ENCODE measurements at places on chromosomes 6 and 20. TPM values are rescaled to one million over a fixed set of nuclear protein-coding genes. Genes with fewer than 3 reads are reported as not detected.

DNA sequence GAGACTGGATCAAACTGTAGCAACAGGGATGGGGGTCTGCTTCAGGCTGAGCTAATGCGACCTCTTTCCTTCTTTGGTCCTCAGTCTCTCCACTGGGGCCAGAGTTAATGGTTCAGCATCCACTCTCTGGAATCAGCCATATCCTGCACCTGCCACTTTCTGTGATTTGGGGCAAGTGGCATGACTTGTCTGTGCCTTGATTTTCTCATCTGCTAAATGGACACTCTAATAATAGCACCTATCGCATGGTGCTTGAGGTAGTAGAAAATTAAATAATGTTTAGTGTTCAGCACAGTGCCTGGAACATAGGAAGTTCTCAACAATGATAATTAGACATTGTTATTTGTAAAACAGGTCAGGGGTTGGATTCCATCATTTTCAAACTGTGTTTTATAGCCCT, 6.3 kb downstream of the XKR7 start:
- no peak for DNase-seq

- DNase-seq = peak; percentile 11
Observed at GRCh38 chr6:87945966-87946365, 101.7 kb upstream of the SPACA1 start.

DNA sequence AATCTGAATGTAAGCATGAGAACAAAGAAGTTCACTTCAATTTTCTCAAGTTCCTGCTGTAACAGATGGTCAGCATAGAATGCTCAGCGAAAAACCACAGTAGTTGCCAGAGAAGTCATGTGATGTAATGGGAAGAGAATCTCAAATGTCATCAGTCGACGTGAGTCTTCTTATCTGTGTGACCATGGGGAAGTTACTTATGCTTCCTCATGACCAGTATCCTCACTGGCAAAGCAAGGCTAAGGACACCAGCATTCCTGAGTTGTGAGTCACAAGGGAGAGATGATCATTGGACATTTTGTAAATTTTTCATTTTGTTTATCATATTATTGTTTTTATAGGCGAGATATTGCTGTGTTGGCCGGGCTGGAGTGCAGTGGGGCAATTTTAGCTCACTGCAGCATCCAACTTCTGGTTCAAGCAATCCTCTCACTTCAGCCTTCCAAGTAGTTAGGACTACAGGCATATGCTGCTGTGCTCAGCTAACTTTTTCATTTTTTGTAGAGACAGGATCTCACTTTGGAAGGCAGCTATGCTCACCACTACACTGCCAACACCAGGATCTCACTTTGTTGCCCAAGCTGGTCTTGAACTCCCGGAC, 21.9 kb downstream of the SGK1 start:
- peak; percentile 100 for DNase-seq

- DNase-seq = no peak
Observed at GRCh38 chr6:43163899-43164298, 7.2 kb upstream of the SRF start.

DNA sequence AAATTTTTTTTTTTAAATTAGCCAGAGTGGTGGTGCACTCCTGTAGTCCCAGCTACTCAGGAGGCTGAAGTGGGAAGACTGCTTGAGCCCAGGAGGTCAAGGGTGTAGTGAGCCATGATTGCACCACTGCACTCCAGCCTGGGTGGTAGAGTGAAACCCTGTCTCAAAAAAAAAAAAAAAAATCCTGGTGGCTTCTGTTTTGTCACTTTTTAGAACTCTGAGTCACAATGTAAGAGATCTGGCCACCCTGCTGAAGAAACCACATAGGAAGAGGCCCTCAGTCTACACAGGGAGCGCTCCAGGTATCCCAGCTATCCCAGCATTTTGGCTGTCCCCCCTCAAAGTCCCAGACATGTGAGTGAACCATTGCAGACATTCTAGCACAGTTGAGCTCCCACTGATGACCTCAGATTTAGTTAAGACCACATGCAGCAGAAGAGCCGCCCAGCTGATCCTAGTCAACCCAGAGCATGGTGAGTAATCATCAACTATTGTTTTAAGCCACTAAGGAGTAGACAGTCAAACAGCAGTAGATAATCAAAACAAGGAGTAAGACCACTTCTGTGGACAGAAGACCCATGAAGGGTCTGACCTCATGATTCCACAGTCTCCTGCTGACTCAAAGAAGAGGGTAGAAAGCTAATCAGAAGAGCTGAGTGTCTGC, 12.7 kb upstream of the ARFGEF2 start:
- no peak for DNase-seq

GRCh38 chr20:9279918-9280401, 211.1 kb downstream of the PLCB4 start:
- DNase-seq = no peak

DNA sequence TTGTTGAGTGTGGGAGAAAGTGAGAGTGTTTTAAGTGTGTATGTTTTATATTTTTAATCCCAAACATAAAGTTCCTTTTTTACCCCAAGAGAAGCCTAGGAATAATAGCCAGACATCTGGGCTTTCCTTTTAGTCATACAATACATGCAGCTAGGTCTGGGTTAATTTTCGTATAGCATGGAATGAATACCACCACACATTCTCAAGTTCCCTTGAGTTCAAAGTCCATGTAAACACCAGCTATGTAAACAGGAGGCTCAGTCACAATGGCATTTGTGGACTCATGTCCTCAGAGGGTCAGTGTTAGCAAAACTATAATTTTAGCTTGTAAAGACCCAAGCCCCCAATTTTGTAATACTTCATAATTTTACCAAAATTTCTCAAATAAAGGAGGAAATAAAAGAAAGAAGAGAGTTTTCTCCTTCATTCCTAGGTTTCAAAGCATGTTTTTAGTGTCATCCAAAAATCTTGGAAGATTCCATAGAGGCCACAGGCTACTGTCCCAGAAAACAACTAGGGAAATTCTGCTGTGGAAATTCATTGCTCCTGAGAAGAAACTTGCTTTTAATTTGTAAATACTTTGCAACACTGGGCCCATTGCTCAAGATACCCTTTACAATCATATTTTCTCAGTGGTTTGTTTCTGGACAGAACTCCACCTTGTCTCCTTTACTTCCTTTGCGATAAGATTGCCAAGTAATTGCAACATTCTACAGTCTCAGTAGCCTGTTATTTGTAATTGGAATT, 671.2 kb downstream of the COL12A1 start:
- DNase-seq = peak; percentile 72

GRCh38 chr6:43481075-43481474, 3.7 kb downstream of the TJAP1 start:
- DNase-seq = no peak

DNA sequence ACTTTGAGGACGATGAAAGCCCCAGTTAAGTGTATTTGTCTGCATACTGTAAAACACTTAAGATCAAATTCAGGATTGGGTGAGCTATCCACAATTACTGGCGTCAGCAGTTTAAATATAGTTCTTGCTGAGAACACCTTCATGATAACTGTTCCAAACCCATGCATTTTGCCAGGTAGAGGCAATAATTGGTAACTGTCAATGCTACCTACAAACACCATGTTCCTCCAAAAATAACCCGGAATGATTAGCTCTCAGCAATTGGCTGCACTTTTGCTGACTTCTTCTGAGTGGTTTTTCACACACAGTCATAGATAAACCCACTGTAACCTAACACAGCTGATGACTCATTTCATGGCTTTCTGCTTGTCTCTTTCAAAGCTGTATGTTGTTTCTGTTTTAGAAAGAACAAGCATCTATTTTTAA, 1358.6 kb upstream of the GJE1 start:
- peak; percentile 90 for DNase-seq

GRCh38 chr20:10448270-10449156, 13.4 kb downstream of the SLX4IP start:
- DNase-seq = peak; percentile 62

DNA sequence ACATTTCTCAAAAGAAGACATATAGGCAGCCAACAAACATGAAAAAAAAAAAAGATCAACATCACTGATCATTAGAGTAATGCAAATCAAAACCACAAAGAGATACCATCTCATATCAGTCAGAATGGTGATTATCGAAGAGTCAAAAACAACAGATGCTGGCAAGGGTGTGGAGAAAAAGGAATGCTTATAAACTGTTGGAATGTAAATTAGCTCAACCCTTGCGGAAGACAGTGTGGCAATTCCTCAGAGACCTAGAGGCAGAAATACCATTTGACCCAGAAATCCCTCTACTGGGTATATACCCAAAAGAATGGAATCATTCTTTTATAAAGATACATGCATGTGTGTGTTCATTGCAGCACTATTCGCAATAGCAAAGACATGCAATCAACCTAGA, 303.8 kb upstream of the THEMIS start:
- DNase-seq = peak; percentile 63

GRCh38 chr6:107443608-107444267, 15.6 kb downstream of the PDSS2 start:
- no peak for DNase-seq

DNA sequence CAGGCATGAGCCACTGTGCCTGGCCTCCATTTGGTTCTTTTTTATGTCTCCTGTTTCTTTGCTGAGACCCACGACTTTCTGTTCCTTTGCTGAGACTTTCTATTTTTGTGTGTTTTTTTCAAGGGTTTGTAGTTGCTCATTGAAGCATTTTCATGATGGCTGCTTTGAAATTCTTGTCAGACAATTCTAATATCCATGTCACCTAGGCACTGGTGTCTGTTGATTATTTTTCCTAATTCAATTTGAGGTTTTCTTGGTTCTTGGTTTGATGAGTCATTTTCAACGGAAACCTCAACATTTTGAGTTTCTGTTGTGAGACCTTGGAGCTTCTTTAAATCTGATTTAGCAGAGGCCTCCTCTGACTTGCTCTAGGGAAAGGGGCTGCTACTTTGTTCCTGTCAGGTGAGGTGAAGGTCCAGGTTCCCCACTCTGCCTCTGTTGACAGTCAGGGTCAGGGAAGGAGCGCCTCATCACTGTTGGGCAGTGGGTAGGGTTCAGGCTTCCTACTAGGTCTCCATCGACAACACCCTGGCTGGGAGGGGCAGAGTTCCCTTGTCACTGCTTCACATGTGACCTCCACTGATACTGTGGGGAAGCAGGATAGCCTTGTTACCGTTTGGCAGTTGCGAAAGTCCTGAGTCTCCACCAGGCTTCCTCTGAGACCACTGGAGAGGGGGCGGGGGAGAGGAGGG, 67.2 kb upstream of the RNF24 start:
- DNase-seq = peak; percentile 86

DNA sequence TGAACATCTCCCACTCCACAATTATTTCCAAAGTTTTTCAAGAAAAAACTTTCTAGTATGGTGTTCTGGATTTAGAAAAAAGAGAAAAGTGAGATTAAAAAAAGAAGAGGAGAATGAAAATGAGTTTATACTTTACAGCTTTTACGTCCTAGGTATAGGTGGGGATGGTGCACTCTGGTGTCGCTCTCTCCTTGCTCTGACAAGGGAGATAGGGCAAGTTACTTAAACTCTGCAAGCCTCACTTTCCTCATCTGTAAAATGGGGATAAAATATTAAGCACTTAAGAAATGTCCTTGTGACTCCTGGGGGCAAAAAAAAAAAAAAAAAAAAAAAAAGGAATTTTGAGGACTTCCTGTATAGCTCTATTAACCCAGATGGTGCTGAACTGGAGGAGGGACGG, 4.5 kb upstream of the MAS1 start:
- DNase-seq = no peak

DNA sequence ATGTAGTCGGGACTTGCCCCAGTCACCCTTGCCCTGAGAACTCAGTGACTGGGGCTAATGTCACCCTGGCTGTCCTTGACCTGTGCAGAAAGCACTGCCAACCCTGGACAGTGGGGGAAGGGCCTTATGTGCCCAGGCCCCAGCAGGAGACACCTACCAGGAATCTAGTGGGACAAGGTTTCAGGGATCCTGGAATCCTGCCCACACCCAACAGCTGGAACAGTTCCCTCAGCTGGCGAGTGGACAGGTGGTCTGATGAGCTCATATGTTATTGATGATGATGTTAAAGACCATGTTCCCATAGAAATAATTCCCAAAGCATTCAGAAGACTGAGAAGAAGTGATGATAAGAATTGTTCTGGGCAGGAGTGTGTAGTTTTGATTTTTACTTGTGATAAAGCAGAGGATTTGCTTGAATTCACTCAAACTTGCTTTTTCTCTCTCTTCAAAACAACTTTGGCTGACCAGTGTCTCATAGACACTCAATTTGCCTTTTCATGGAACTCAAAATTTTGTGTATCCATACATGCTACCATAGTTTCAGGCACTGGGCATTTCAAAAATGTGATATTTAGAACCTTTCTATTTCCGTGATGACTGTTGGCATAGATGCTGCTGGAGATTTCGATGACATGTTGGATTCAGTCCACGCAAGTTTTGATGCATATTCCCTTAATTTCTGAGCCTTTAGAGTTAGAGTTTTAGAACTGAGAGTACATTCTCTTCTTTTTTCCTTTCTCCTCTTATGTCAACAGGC, 79.3 kb downstream of the SLC22A3 start:
- DNase-seq = peak; percentile 38

GRCh38 chr6:24692003-24692402, 25.1 kb downstream of the ACOT13 start:
- DNase-seq = no peak

GRCh38 chr20:50272030-50272723, 81.5 kb downstream of the CEBPB start:
- DNase-seq = no peak

DNA sequence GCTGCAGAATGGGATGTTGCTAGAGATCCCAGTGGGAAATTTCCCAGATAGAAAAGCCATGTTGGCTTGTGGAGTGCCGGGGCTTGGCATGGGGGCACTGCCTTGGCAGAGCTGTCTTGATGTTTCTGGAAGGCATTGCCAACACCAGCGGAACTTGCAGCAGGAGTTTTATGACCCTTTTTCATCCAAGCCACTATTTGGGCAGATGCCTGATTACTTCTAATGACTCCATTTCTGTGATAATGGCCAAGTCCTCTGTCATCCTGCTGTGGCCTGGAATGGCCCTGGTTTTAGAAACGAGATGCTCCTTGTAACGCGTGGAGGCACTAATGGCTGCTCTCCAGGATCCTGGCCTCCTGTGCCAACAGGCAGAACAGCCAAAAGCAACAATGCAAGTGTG, 229.0 kb downstream of the ZNF217 start:
- no peak for DNase-seq

DNA sequence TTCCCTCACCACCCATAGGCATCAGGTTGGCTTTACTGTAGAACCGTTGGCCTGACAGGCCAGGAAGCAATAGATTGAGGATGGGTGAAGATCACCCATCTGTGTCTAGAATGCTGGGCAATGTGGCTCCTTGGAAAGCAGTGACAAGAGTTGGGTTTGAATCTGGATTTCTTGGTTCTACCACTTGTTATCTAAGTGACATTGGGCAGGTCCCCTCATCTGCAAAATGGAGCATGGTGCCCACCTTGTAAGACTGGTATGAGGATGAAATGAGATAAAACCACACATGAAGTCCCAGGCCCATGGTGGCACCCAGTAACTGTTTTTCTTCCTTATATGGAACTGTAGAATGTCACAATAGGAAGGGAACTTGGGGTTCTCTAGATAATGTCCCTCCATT, 22.6 kb upstream of the SIRPB2 start:
- no peak for DNase-seq

Gene PTCHD4
- polyA plus RNA-seq = 0.57 TPM

Gene ACSS1
- 3.4 TPM for polyA plus RNA-seq

Gene GTSF1L
- not detected for polyA plus RNA-seq

Gene PTK6
- polyA plus RNA-seq = not detected

Gene FAM83D
- 34.5 TPM for polyA plus RNA-seq

Gene ANGPT4
- not detected for polyA plus RNA-seq

Gene RIN2
- polyA plus RNA-seq = 24.3 TPM

Gene HACE1
- 10.8 TPM for polyA plus RNA-seq

Gene EPHA7
- 0.03 TPM for polyA plus RNA-seq

Gene PKIB
- polyA plus RNA-seq = 4.4 TPM

Gene HLA-DMB
- polyA plus RNA-seq = 0.28 TPM

Gene CCN5
- 122 TPM for polyA plus RNA-seq

Gene WASF1
- 37.7 TPM for polyA plus RNA-seq

Gene BNIP5
- not detected for polyA plus RNA-seq

Measured in fibroblast of lung (primary cell).